AG10803 (cell line): ENCODE measurements at places on chromosomes 6 and 20.

- no peak for DNase-seq
Measured at GRCh38 chr6:75424618-75425548, 68.7 kb downstream of the FILIP1 start.

DNA sequence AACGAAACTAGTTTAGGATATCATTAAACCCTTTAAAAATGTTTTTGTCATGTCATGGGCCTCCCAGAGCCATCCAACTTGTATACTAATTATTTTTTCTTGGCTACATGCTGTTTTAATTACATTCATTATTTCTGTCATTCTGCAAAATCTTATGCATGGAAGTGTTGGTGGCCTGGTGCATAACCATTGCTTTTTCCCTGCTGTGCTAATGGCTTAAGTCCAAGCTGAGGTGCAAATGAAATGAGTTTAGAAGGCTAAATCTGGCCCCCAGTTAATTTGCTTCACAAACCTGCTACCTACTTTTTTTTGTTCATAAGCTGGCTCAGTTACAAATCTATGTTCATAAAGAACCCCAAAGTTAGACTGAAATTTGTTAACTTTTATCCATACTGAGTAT is 1249.9 kb downstream of the EPHA7 start:
- DNase-seq: no peak

DNA sequence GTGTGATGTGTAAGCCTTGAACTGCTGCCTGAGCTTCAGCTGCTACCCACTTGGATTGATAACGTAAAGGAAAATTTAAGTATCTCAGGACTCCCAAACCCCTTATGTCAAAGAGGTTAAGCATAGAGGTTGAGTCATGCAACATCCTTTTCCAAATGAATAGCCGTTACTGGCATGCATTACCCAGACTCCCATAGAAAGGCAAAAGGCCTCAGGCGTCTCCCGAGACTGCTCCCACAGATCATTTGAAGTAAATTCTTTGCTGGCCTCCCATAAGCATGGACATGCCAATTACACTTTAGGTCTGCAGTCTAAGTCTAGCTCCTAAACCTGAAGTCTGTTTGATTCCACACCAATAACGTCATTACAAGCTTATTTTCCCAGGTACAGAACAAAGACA is 14.7 kb downstream of the IPCEF1 start:
- DNase-seq: no peak

DNA sequence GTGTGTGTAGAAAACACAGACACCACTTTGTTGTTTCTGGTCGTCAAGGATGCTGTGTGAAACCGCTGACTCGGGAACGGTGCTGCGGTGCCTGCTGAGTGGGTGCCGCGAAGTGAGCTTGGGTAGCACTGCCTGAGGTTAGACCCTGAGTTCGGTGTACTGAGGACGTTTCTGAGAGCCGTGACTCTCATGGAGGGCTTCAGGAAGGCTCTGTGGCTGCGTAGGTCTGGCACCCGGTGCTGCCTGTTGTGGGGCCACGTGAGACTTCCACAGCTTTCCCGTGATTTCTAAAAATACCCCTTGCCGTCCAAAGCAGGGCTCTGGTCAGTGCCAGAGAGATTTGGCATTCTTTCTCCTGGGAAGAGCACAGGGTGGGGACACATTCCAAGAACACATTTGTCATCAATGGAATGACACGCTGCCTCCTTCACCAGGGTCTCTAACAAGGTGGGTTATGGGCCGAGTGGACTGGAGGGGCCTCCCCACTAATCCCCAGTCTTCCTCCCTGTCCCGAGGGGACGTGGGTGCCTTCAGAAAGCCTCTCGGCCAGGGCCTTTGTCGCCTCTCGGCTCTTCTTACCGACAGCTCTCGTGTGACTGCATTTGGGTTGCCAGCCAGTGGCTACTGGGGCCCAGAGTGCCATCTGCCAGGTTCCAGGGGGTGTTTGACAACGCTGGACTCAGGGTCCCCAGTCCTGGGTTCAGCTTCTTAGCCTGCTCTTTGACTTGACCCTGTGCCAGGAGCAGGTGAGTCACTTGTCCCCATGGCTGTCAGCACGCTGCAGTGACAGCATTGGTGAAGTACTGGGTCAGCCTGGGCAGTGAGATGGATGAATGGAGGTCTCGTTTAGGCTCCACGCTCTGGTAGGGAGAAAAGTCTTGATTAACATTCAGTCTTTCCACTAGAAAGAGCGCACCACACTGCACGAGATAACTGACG is 62.2 kb downstream of the SYNJ2 start:
- DNase-seq: peak; percentile 59
